Activated CD8-positive, alpha-beta memory T cell treated with anti-CD3 and anti-CD28 coated beads, Interleukin-2, amount 50 U/mL, for 48 hours (primary cell): ENCODE measurements at places on chromosomes 16 and 17.

GRCh38 chr16:87856791-87857228 lies 12.5 kb downstream of the SLC7A5 start:
- DNase-seq: no peak

GRCh38 chr16:78306361-78306760 lies 206.9 kb downstream of the WWOX start:
- DNase-seq: no peak

DNA sequence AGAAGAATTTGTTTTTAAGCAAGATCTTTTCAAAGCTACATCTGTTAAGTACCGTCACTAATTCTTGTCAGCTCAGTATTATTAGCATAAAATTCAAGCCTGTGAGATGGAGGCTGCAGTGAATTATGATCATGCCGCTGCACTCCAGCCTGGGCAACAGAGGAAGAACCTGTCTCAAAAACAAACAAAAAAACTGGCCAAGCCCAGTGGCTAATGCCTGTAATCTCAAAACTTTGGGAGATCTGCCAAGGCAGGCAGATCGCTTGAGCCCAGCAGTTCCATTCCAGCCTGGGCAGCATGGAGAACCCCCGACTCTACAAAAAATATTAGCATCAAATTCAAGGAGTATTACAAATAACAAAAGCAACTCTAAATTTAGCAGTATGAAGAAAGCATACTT lies 88.0 kb downstream of the STXBP4 start:
- no peak for DNase-seq

- DNase-seq: no peak
Measured at GRCh38 chr16:12201866-12202265, 225.3 kb downstream of the SNX29 start.

DNA sequence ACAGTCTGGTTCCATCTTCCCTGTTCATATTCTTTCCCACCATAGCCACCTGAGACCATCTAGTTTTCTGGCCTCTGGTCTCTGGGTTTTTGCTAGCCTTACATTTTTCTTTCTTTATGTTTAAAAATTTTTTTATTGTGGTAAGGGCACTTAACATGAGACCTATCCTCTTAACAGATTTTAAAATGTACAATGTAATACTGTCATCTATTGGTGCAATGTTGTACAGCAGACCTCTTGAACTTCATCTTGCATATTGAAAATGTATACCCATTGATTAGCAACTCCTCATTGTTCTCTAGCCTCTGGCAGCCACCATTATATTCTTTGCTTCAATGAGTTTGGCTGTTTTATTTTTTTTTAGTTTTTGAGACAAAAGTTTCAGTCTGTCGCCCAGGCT lies 39.2 kb downstream of the ITGAM start:
- no peak for DNase-seq

DNA sequence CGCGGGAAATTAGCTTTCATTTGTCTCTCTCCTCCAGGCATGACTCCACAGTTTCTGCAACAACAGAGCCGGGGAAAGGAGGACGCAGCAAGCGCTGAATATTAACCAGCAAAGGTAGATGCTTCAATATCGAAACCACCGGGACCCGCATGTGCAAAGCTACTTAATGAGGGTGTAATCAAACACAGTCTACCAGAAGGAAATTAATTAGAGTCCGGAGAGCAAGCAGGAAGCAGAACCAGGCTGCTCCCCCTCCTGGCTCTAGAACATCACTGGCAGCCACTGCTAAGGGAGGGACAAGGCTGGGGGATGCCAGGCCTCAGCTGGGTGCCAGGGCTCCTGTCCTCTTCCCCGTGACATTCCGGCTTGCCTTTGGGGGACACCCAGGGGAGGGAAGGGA lies 21.7 kb downstream of the LRRC75A start:
- DNase-seq: no peak

- DNase-seq: no peak
Measured at GRCh38 chr17:67262435-67263117, 17.6 kb upstream of the HELZ start.
